Karpas-422 (cell line): ENCODE measurements at places on chromosomes 4 and X.

DNA sequence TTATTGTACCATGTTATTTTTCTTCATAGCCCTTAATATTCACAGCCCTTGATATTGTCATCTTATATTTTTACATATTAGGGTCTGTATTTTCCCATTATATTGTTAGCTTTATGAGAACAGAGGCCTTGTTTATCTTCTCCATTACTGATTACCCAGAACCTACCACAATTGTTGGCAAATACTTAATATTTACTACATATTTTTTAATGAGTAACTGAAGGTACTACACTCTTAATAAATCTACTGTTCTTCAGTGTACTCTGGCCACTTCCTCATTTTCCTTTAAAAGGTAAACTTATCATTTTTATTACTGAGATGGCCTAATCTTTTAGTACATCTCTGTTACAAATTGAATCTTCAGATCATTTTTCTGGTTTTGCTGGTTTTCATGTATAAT, 133.5 kb downstream of the COL4A5 start:
- DNase-seq, result no peak

DNA sequence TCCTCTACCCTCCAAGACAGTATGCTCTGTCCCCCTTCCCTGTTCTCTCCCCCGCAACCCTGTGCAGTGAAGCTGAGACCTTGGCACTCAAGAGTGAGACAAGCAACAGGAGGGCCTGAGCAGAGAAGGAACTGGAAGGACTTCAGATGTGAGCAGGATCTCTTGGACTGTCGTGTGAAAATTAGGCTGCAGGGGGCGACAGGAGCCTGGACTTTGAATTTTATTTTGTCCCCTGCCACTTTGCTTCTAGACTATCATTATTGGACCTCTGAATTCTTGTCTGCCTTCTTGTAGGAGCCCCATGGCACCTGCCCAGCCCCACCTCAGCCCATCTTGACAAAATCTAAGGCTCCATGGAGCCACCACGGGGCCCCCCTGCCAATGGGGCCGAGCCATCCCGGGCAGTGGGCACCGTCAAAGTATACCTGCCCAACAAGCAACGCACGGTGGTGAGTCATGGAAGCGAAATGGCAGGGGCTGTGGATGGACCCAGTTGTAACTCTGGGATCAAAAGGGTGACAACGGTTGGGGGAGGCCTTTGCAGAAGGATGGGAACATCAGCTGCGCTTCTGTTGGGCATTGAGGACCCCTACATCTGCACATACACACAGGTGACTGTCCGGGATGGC, 1.7 kb downstream of the ARAF start:
- peak; percentile 83 for DNase-seq

- no peak for DNase-seq
Measured at GRCh38 chr4:18082236-18082635, 60.7 kb upstream of the LCORL start.

- no peak for DNase-seq
Measured at GRCh38 chr4:3766785-3767569, 792 bp downstream of the ADRA2C start.

DNA sequence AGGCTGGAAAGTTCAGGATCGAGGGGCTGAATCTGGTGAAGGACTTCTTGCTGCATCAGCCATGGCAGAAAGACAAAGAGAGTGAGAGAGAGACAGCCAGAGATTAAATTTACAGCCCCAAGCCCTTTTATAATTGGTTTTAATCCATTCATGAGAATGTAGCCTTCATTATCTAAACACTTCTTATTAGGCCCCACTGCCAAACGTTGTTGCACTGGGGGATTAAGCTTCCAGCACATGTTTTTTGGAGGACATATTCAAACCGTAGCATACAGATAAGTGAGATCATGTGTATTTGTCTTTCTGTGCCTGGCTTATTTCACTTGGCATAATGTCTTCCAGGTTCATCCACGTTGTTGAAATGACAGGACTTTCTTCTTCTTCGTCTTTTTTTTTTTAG, 524.7 kb downstream of the SPRY1 start:
- DNase-seq, result no peak
